H7 (cell line): ENCODE measurements at places on chromosomes 7 and 10.

DNA sequence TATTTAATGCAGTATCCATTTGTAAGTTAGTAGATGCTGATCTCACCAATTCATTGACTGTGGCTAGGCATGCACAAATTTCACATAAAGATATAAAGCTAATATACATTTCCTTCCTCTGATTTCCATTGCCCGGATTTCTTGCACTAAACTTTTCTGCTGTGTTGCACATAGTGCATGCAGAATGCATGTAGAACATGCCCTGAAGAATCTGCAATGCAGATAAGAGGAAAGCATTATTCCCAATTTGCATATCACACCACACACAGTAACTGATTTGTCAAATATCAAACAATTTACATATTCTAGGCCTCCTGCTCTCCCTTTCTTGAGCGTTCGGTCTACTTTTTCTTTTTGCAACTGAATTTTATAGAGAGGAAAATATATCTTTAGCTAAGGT lies 124.2 kb downstream of the LRRTM3 start:
- no peak for DNase-seq

- DNase-seq, result no peak
Observed at GRCh38 chr10:62562101-62562500, 187.9 kb downstream of the ZNF365 start.

DNA sequence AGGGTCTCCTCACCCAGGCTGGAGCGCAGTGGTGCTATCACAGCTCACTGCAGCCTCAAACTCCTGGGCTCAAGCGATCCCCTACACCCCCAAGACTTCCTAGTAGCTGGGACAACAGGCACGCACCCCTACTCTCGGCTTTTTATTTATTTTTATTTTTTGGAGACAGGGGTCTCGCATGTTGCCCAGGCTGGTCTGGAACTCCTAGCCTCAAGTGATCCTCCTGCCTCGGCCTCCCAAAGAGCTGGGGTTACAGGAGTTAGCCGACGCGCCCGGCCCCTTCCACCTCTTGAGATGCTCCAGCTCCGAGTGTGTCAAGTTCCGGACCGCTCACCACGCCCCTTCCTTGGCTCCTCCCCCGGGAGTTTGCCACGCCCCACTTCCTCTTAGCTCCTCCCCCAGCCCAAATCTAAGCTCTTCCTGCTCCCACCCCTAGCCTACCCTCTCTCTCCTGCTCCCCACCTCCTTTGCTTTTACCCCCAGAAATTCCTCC lies 6.3 kb downstream of the NAT16 start:
- peak; percentile 96 for DNase-seq

- peak; percentile 55 for DNase-seq
Observed at GRCh38 chr7:131110297-131111080, 217.2 kb upstream of the MKLN1 start.

DNA sequence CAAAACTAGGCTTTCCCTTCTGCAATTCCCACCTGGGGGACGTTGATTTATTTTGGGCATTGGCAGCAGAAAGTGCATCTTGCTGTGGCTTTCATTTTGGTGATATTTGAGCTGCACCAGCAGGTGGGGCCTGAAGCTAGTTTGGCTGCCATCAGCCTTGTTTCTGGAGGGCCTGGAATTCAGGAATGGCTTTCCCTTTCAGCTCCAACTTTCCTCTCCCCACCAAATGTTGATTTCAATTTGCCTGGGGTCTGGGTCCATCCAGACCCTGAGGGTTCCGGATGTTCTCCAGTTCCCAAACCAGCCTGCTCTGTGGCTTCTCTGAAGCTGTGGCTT lies 640.4 kb downstream of the TYW1 start:
- peak; percentile 38 for DNase-seq

- DNase-seq, result no peak
Observed at GRCh38 chr7:23335621-23336020, 36.5 kb downstream of the MALSU1 start.

- peak; percentile 24 for DNase-seq
Observed at GRCh38 chr7:88217675-88218428, 2.0 kb downstream of the SRI start.
